ENCODE measurements at places on chromosomes 16 and 17. TPM values are rescaled to one million over a fixed set of nuclear protein-coding genes. Genes with fewer than 3 reads are reported as not detected.

Gene TEX19
- total RNA-seq: 0.24 TPM

Gene ADORA2B
- total RNA-seq: 42.7 TPM

Gene TRIM47
- 48.3 TPM for total RNA-seq

Gene HELZ
- 35.1 TPM for total RNA-seq

Gene PPP1R27
- not detected for total RNA-seq

Gene TEKT1
- total RNA-seq: 0.50 TPM

Gene TEKT5
- total RNA-seq: 1.5 TPM

Gene SPNS2
- total RNA-seq: 33.8 TPM

Gene GLG1
- total RNA-seq: 117 TPM

Gene RNPS1
- 250 TPM for total RNA-seq

Gene ABCC3
- 221 TPM for total RNA-seq

Gene HNF1B
- not detected for total RNA-seq

All from PC-9 (cell line).